ENCODE measurements at places on chromosomes 11 and 22.
A peak's percentile ranks its signal among the peaks of the same experiment; 100 is the strongest.

DNA sequence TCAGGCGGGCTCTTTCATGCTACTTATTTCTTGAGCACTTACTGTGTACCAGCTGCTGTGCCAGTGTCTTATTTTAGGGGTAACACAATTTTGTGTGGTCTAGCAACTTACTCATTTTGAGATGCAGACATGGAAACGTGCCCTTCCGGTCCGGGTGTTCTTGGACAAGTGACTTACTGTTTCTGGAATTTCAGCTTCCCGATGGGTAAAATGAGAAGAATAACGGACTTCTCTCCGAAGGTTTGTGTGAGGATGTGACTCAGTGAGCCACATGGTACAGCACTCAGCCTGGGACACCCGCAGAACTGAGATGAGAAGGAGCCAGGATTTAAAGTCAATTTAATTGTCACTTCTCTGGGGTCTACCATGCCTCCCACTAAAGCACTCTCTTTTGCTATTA, 114.5 kb upstream of the SYT13 start:
- DNase-seq, result no peak

- no peak for DNase-seq
These were observed 50.7 kb downstream of the RRAS2 start for GRCh38 chr11:14308114-14308896.

DNA sequence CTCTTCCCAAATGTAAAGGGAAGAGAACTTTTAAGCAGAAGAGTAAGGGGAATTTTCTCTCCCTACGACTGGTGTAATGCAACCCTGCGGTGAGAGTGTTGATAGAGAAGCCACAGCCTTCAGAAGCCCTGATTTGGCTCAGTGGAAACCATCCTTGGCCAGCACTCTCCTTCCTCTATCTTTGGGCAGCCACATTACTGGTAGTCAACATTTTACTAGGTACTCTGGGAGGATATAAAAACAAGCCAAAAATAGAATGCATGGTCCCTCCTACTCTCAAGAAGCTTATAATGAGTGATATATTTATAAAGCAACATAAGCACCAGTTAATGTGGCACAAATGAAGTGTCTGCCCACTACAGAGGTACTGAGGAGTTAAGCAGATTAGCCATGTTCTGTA, 201.8 kb upstream of the NCAM1 start:
- DNase-seq, result no peak

DNA sequence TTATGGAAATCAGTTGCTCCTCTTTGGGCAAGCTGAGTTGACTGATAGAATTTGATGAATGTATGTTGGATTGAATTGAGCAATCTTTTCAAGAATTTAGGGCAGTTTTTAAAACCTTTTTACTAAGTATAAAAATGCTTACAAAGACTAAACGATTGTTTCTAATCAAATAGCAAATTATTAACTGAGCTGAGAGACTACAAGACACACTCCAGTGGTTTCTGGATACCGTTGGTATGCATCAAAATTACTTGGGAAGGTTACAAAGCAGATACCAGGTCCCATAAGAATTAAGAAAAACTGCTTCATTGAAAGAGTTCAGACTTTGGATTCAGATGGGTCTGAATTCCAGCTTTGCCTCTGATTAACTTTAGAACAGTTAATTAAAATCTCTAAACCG, 721.4 kb downstream of the FAM181B start:
- no peak for DNase-seq

- DNase-seq, result no peak
These were observed 15.6 kb upstream of the SYT13 start for GRCh38 chr11:45301537-45302246.

DNA sequence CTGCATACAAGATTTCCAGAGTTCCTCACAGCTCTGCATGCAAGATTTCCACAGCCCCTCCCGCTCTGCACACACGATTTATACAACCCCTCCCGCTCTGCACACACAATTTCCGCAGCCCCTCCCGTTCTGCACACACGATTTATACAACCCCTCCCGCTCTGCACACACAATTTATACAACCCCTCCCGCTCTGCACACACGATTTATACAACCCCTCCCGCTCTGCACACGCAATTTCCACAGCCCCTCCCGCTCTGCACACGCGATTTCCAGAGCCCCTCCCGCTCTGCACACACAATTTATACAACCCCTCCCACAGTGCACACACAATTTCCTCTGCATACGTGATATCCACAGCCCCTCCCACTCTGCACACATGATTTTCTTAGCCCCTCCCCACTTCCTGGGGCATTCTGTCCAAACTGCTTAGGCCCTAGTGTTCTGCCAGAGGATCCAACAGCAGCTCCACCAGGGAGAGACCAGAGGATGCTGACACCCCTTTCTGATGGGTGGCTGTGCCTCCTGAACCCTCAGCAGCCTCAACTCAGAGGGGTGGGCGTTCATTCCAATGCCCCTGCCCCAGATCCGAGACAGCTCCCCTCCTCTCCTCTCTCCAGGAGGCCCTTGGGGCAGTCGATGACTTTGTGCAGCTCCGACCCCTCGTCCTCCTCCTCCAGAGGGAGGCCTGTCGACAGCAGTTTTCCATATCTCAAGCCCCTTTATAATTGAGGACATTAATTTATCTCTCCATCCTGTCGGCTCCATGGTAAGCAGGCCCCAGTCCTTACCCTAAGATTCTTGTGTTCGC, 671.7 kb downstream of the BRD1 start:
- no peak for DNase-seq

- DNase-seq, result no peak
These were observed 9.6 kb downstream of the REXO2 start for GRCh38 chr11:114448749-114449482.

GRCh38 chr11:13889552-13890249, 72.8 kb upstream of the SPON1 start:
- no peak for DNase-seq

GRCh38 chr11:2928605-2929530, at the start of gene PHLDA2:
Gene PHLDA2 (minus strand): TSS chr11:2929420. CDS start chr11:2929364, 56 bp downstream.
- DNase-seq, result no peak

- peak; percentile 66 for DNase-seq
These were observed 4.7 kb upstream of the CASP5 start for GRCh38 chr11:105027678-105028077.

GRCh38 chr22:33088418-33088817, 30.2 kb upstream of the SYN3 start:
- no peak for DNase-seq

Data from GF-D8 (cell line).